ENCODE measurements at places on chromosomes 11 and 22.

- no peak for DNase-seq
Observed at GRCh38 chr11:78474451-78474850, 56.8 kb upstream of the GAB2 start.

- DNase-seq, result no peak
Observed at GRCh38 chr11:17135916-17136683, 58.6 kb upstream of the RPS13 start.

- no peak for DNase-seq
Observed at GRCh38 chr11:127182586-127183203, 182.1 kb upstream of the KIRREL3 start.

DNA sequence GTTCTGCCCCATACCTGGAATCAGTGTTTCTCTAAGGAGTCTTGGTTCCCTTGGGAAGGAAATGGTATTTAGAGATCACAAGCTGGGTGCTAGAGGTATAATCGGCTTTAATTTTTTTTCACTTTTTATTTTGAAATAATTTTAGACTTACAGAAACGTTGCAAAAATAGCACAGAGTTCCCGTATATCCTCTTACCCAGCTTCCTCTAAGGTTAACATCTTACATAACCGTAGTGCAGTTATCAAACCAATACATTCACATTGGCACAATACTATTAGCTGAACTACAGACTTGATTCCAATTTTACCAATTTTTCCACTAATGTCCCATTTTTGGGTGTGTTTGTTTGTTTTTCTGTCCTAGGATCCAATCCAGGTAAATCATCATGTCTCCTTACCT is 63.8 kb downstream of the RBX1 start:
- no peak for DNase-seq

GRCh38 chr22:44728761-44729324 is 23.5 kb upstream of the ARHGAP8 start:
- DNase-seq, result no peak

DNA sequence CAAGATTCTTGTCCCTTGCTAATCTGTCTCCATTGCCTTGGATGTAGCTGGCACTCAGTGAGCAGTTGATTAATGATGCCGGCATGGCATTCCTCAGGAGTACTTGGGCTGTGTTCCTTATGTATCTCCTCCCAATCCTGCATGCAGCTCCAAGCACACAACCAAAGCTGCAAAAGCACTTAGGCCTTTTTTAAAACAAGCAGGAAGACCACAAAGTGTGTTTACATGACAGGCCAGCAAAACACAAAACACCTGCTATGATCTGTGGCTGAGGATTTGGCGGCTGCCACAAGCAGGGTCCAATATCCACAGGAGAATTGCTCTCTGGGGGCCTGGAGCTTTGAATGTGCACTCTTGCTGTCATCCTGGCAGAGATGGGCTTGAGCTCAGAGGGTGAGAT is 8.9 kb downstream of the ABTB2 start:
- no peak for DNase-seq

DNA sequence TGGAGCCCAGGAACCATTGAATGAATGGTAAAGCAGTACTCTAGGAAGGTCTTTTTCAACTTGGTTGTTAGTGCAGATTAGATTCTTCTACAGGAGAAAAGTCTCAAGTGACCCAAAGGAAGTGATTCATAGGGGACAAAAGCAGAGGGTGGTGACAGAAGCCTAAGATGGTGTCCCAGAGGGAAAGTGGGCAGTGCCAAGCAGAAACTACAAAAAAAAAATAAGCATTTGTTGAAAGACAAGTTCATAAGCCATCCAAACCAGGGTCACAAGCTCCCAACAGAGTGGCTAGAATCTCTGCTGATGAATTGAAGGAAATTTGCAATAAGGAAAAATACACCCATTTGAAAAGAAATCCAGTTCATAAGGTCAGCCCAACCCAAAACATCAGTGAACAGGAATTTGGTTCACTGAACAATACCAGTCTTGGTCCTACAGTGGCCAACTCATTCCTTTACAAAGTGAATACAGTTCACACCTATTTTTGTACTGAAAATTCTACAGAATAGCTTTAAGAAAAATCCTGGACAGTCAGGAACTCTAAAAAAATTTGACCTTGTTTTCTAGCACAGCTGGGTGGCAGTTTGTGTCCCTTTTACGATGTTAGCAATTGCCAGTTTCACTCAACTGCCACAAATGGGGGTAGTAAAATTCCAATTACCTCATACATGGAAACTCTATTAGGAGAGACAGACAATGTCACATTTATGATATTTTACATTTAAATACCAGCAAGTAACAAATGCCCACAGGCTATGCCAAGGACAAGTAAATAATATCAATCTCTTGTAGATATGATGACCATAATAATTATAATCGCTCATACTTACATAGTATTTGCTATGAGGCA is 21.6 kb upstream of the NUP160 start:
- DNase-seq, result no peak

DNA sequence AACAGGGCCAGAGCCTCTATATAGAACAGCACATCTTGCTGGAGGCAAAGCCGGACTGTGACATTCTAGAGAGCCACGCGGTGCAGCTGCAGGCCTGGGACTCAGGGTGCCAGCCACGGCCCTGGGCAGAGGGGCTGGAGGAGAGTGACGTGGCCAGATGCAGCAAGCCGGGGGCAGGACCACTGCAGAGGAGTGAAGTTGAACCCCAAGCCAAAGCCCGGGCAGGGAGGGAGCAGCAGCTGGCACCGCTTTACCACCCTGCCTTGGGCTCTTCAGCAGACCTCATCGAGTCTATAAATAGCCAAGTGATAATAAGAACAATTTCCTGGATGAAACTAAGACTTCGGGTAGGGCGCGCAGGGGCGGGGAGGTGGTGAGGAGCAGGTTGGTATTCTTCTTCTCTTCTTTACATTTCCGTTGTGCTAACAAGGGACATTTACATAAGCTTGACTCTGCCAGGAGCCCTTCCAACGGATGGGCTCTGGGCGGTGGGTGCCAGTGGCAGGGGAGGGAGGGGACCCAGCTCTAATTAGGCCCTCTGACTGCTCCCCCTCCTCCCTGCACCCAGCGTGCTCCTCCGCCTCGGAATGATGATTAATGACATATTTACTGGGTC is 110.2 kb downstream of the ST3GAL4 start:
- no peak for DNase-seq

All from cortex of kidney (tissue), 1 donor.